Fibroblast of skin of abdomen (primary cell): ENCODE measurements at places on chromosomes 16 and 17.
A peak's percentile ranks its signal among the peaks of the same experiment; 100 is the strongest.

DNA sequence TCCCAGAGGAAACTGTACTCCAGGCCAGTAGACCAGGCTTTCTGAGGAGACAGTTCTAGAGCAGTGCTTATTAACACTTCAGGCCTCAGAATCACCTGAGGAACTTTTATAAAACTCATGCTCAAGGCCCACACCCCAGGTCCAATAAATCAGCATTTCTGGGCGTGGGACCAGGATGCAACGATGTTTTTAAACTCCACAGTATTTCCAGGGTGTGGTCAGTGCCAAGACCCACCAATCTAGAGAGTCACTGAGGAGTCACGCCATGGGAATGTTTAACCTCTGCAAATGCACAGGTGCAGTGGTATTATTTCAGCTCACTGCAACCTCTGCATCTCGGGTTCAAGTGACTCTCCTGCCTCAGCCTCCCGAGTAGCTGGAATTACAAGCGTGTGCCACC lies 3.9 kb upstream of the TRPV1 start:
- no peak for DNase-seq

DNA sequence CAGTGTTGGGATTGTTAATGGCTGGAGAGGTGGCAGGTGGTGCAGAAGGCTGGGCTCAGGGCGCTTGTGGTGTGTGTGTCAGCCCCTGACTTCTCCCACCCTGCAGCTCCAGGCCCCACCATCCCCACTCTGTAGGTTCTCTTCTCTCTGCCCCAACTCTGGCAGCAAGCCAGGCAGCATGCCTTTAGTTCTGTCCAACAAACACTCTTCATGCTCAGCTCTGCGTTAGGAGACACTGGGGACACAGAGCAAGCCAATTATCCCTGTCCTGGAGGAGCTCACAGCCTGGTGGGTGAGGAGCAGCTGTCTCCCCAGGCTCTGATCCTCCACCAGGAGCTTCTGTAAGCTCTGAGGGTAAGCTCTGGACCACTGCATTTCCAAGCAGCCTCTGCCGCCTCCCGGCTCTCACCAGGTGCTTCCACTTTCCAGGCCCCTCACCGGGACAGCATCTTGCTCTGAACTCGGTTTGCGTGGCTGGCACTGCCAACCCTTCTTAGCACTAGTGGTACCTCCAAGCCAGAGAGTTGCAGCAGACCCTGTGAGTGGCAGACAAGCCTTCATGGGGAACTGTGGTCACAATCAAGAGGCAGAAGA lies 34.3 kb upstream of the WSCD1 start:
- DNase-seq, result no peak

GRCh38 chr17:34356194-34356593 lies at the start of gene CCL13:
TSS of gene CCL13 (plus strand) at chr17:34356480. CDS start at chr17:34356527, 47 bp downstream.
- DNase-seq, result no peak

DNA sequence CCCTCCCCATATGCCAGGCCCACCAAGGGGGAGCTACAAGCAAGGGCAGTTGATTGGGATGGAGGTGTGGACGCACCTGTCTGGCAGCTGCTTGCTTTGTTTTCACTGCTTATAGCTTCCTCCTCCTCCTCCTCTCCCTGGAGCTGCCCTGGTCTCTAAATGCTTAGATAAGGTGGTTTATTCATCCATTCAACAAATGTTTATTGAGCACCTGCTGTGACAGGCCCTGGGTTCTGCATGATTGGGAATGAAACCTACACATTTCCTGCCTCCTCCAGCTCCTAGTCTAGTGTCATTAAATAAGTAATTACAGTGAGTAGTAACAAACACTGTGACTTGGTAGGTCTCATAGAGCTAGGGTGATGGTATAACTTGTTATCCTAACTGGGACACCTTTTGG lies 17.4 kb upstream of the MAP3K14 start:
- no peak for DNase-seq

- peak; percentile 80 for DNase-seq
These were observed at the start of gene HOXB7 for GRCh38 chr17:48610282-48611211. TSS of gene HOXB7 (minus strand) at chr17:48611017. CDS start at chr17:48610918, 99 bp downstream.

DNA sequence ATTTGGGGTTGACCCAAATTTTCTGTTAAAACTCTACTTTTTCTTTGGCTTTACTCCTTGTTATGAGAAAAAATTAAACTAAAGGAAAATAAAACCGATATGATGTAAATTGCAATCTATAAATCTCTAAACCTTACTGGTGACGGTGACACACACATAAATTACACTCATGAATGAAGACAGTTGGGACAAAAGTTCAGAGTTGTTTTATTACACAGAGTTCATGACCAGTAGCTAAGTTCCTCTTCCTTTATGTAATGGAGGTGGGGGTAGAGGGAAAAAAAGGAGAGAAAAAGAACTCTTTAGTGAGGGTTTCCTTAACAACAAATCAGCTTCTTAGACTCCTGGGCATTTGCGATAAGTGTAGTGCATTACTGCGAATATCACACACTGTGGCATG lies 220.7 kb downstream of the KCNJ2 start:
- no peak for DNase-seq

- peak; percentile 77 for DNase-seq
These were observed 2.7 kb upstream of the LASP1NB start for GRCh38 chr17:38922538-38923297.

DNA sequence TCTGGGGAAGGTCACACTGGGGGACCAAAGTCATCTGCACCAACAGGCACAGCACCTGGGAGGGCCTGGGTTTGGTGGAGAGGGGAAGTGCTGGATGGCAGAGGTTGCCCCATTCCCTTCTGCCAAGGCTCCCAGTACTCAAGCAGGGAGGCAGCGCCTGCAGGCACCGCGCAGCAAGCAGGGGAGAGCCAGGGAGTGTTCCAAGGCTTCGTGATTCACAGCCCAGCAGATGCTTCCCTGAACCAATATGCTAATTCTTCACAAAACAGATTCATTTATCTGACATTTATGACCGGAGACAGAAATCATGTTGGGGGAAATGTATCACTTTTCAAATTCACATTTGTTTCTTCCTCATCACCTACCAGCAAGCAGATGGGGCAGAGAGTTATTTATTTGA lies 13.4 kb upstream of the CDH5 start:
- DNase-seq, result peak; percentile 25

- DNase-seq, result peak; percentile 71
These were observed 87.4 kb upstream of the LHX1 start for GRCh38 chr17:36849871-36850348.

DNA sequence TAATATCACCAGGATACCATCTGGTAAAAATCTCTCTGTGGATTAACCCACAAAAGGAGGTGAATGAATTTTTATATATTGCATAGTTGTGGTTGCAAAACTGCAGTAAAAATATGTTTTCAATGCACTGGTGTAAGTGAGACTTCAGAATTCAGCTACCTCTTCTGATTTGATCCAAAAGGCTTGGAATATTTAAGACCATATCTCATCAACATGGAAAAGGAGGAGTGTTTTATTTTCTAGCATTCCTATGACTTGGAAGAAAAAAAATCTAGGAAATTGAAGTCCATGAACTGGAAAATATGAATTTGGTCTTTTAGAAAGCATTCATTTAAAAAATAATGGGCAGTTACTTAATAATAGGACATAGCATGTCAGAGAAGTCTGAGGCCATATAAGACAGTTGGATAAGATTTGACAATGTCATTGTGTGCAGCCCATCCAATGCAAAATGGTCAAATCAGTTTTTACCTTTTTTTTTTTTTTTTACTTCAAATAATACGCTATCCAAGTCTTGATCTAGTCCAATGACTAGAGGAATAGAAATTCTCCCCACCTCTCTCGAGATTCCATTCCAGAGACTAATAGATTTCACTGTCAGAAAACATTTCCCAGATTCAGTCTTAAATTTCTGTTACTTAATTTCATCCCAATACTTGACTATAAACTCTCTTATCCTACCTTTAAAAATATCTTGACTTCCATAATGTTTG lies 364.9 kb upstream of the PMFBP1 start:
- DNase-seq, result peak; percentile 88

DNA sequence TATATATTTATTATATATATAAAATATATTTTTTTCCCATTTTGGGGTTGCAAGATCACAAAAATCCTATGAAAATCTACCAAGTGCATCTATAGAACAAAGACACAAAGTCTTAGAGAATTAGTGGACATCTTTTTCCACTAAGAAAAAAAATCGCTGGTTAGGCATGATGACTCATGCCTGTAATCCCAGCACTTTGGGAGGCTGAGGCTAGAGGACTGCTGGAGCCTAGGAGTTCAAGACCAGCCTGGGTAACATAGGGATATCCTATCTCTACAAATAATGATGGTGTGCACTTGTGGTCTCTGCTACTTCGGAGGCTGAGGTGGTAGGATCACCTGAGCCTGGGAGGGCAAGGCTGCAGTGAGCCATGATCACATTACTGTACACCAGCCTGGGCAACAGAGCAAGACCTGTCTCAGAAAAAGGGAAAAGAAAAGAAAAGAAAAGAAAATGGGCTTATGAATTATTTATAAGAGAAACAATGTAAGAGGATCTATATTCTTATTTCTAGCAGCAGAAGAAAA lies 185.1 kb upstream of the PSMD7 start:
- DNase-seq, result no peak

DNA sequence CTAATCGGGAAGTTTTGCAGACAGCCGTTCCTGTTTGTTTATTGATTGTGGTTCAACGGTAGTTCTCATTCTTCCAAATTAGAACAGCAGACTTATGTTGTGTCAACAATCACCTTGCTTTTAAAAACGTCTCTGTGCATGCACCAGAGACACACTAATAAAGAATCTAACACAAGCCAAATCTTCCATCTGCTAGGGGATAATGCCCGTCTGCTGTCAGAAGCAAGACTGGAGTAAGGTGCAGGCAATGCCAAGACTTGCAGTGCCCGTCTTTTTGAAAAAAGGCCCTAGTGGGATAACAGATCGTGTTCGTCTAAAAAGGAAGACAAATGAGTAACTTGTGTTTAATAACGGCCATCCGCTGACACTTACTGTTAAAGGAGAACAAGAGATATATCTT lies 158.4 kb downstream of the KCNJ2 start:
- DNase-seq, result no peak

GRCh38 chr17:77478899-77479298 lies 338.1 kb downstream of the SEC14L1 start:
- no peak for DNase-seq

DNA sequence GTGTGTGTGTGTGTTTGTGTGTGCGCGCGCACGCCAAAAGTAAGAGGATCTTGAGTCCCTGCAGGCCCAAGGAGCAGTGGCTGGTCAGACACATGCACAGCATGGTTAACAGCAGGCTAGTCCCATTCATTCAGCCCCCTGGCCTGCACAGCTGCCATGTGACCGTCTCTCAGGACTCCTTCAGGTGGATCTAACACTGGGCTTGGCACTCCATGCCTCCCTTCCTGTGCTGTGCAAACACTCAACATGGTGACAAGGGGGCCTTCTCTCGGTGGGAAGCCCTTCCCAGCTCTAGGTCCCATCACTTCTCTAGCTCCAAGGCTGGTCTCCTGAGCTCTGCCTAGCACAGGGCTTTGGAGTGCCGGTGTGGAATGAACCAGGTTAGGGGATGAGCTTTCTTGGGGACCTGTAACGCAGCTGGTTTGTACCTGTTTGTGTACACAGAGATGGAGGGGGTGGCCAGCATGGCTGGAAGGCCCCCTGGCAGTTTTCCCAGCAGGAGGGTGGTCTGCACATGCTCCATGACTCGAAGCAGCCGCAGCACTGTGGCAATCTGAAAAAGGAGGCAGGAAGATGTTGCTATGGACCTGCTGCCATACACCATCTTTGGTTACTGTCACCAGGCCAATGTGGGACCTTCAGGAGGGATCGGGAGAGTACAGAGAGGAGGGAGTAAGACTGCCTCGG lies 69.4 kb upstream of the GCSH start:
- DNase-seq, result no peak

GRCh38 chr17:35757243-35757642 lies 3.4 kb upstream of the C17orf50 start:
- DNase-seq, result no peak

- DNase-seq, result no peak
These were observed 668.8 kb downstream of the WWOX start for GRCh38 chr16:78768226-78768625.

GRCh38 chr16:81616321-81617020 lies 162.6 kb upstream of the PLCG2 start:
- DNase-seq, result peak; percentile 51

- no peak for DNase-seq
These were observed 4.4 kb downstream of the ZC3H7A start for GRCh38 chr16:11792410-11793241.
